ENCODE measurements at places on chromosomes 3 and 15.

- no peak for DNase-seq
Observed at GRCh38 chr3:148451969-148452368, 245.7 kb upstream of the AGTR1 start.

DNA sequence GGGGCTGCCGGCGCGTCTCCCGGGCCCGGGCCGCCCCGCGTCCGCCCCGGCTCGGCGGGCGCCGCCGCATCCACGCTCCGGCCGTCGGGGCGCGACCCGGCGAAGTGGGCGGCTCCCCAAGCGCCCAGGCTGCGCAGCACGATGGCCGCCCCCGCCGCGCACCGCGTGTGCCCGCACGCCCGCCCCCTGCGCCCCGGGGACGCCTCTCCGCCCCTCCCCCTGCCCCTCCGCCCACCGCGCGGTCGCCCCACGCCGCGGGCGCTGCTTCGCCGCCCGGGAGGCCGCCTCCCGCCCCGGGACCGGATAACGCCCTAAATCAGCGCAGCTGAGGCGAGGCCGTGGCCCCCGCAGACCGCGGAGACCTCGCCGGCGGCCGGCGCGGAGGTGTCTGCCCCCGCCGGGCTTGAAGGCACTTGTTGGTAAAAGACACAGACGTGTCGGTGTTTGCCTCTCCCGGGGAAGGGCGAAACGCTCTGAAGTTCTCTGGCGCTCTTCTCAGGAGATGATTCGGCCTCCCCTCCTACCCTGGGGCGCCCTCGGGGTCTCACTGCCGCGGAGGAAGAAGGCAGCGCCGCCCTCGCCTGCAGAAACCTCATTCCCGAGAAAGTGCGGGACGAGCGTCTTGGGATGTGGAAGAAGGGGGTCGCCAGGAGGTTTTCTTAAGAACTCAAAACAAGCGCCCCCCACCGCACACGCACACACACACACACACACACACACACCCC, at the start of gene BNC1:
BNC1 (minus strand) TSS at position 106 of the 725 bp plus-strand sequence; CDS start at position 70, 36 bp downstream.
- no peak for DNase-seq

GRCh38 chr3:124882816-124883747, 4.1 kb downstream of the ITGB5 start:
- DNase-seq = no peak

DNA sequence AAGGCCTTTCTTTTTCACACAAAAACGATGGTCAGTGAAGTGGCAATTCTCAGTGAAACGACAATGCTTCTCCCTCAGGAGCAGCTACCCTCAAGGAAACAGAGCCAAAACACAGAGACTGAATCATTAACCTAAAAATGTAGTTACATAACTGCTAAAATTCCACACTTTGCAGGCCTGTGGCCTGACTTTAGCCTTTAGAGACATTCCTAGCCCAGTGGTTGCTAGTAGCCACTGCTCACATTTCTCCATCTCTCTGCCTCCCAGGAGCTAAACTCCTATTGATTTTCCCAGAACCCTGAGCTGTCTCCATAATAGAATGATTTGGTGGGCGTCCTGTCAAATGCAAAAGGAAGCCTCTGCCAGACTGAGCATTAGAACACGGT, 630.1 kb upstream of the KCNMB2 start:
- no peak for DNase-seq

DNA sequence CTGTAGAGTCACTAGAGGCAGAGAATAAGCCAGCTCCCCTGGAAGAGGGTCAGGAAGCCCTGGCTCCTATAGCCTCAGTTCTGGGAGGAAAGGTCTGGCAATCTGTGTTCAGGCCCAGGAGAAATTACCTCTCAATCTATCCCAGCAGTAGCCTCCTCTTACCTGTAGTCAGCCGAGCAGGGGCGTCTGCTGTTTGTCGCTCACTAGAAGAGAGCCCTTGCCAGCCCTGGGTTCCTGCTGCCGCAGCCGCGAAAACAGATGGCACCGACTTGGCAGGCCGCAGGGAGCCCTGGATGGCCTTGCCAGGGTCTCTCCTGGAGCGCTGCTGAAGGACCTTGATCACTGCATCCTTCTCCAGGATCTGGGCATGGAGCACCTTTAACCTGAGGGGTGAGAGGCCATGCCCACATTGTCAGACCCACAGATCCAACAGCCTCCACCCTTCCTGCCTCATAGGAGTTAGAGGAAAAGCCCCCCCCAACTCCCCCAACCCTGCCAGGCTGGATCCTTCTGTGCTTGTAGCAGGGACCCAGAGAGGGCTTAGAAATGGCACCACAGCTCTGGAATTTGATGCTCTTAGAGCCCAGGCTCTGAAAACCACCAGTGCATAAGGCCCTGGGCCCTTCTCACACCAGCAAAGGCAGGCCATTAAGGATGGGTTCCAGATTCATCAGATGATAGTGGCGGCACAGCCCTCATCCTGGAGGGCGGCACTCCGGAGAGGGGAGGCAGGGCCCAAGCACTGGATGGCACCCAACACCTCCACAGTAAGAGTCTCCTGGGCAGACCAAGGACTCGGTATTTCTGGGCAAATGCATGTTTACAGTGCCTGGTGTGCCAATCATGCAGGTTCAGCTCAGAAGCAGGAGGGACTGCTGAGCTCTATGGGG, 14.9 kb downstream of the AMOTL2 start:
- DNase-seq = no peak

Measured in suppressor macrophage (primary cell).